Astrocyte of the hippocampus (primary cell): ENCODE measurements at places on chromosomes 13 and 19.

DNA sequence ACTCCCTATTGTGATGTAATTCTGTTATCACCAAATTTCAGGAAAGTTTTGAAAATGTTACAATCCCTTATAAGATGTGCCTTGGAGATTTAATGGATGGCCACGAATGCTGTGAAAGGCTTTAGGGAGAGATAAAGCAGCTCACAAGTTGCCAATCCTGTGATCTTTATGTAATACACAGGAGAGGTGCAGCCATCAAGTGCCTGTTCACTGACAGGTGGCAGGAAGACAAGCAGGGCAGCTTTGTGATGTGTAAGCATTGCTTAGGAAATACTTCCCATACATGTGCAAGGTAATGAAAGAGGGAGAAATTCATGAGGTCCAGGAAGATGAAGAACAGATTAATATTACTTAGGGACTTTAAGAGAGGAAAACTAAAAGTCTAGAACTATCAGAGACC is 628.8 kb downstream of the SLITRK6 start:
- DNase-seq: no peak

- no peak for DNase-seq
Observed at GRCh38 chr13:110394371-110394841, 87.3 kb downstream of the COL4A2 start.

GRCh38 chr13:109476001-109476400 is 310.4 kb downstream of the IRS2 start:
- DNase-seq: no peak

DNA sequence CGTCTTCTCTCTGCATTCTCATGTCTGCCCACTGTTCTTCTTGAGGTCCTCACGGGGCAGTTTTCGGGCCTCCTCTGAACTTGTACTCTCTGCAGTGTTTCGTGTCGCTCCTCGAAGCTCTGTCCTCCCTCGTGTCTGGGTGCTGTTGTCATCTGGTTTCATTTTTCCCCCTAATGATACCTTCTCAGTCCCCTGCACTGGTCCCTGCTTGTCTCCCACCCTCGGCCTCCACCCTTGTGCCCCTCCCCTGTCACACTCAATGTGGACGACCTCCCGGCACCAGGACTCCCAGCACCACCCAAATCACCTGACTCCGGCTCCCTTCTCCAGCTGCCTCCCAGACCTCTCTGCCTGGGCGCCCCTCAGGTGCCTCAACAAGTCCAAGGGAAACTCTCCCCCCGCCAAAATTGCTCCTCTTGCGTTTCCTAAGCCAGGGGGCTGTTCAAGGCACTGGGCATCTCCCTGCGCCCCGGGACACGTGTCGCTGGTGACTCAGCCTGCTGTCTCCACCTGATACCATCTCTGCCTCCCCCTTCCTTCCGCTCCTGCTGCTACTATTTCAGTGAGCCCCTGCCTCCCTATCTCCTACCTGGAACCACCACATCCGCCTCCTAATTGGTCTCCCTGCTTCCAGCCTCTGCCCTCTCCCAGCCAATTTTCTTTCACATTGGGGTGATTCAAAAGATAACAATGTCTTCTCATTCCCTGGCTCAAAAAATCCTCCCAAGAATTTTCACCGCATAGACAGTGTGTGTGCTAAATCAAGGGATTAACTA is 49.5 kb downstream of the RFX2 start:
- peak; percentile 90 for DNase-seq

DNA sequence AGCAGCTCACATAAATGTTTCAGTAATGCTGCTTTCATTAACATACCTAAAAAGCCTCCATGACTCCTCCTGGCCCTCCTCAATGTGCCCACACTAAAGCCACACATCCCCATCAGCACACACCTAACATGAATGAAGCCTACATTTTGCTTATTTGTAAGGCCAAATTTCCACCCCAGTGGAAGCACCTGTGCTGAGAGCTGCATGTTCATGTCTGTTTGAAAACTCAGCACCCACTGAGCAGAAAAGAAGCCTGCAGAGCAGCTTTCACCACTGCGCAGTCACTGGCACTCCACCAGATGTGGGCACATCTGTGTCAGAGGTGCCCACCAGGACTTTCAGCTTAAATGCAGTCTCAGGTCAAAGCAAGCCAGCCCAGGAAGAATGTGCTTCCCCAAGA is 93.5 kb downstream of the FOXO1 start:
- DNase-seq: no peak

- peak; percentile 18 for DNase-seq
Observed at GRCh38 chr13:67090856-67091255, 139.3 kb downstream of the PCDH9 start.

DNA sequence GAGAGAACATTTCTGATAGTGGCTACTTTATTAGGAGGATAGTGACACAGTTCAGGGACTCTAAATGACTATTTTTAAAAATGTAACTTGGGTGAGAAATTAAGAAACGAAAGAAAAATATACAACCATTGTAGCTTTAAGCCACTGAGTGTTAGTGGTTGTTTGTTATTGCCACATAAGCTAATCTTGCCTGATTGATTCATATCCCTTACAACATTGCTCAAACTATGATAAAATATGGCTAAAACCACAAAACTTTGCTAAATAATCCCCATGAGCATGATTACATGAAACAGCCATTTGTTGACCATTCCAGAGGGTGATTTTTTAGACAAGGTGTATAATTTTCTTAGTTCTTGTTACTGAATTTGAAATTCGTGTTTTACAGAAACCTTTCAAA is 343.4 kb downstream of the SLITRK5 start:
- no peak for DNase-seq

GRCh38 chr19:54298357-54299125 is 14.4 kb downstream of the LILRA5 start:
- no peak for DNase-seq
